ENCODE measurements at places on chromosomes 11 and 22.
A peak's percentile ranks its signal among the peaks of the same experiment; 100 is the strongest.

- DNase-seq, result no peak
These were observed 88.4 kb downstream of the SLC1A2 start for GRCh38 chr11:35330931-35331330.

DNA sequence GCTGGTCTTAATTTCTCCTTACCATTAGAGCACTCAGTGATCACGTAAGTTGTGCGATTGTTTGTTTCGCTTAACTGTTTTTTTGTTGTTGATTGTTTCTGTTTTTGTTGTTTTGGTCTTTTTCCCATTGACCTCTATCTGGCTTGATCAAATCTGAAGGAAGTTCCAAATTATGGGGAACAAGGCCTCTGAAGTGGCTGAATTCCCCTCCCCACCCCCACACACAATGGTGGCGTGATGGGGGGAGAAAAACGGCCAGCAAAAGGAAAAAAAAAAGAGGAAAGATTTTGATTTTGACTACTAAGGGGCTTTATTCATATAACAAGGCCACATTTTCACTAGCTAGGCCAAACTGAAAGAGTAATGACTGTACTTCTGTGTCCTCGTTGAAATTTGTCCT, 53.6 kb downstream of the OSBPL5 start:
- no peak for DNase-seq

DNA sequence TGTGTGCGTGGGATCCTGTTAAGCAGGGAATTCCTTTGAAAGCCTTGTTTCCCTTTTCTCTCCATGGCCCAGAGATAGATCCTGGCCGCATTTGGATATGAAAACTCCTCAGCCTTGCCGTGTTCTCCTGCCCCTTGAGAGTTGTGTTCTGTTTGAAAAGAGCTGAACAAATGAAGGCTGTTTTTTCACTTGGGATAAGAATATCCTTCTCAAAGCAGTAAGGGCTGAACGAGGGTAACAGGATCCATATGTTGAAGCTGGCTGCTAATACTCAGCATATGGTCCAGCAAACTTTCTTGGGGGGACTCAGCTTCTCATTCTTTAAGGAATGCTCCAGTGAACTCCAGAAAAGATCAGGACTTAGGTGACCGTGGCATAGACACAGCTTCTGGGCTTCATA, 114.5 kb upstream of the TTC12 start:
- DNase-seq, result no peak

DNA sequence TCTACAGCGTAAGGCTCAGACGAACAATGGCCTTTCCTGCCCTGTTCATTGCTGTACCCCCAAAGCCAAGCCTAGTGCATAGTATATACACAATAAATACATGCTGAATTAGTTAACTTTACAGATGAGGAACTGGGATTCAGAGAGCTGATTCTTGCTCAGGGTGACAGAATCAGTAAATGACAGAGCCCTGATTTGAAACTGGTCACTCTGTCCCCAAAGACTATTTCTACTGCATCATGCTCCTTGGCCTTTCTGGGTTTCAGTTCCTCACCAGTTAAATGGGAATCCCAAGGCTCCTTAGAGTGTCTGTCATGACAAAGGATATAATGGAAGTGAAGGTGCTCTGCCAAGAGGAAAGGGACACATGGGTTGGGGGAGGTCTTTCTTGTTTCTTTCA, 50.5 kb upstream of the TSKU start:
- no peak for DNase-seq

DNA sequence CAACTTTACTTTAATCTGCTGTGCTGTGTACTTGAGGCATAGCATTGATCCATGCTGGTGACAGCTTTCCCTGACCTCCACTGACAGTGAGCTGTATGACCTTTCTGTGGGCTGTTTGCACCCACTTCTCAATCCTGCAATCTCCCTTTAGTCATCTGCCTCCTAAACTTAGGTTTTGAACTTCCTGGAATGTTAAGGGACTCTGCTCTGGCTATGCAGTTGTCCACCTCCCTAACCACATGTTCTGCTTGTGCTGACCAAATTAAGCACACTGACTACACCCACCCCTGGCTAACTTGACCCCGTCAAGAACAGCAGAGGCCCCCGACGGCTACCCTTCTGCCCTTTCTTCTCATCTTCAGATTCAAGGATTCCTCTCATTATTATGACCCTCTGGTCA, 89.1 kb upstream of the NTM start:
- DNase-seq, result no peak

DNA sequence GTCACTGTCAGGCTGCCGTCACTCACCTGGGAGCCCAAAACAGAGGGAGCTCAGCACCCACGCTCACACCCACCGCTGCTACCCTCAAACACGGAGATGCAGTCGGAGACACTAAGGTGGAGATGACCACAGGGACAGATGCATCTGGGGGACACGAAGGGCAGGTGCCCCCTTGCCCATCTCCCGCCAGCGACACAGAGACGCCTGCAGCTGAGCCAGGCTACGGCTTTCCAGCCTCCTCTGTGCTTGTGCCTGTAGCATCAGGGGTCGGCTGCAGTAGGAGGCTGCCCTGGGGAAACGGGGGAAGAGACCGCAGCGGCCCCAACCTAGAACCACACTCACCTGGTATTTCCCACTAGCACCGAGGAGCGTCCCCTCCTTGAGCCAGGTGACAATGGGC, 19.3 kb downstream of the IGSF9B start:
- no peak for DNase-seq

DNA sequence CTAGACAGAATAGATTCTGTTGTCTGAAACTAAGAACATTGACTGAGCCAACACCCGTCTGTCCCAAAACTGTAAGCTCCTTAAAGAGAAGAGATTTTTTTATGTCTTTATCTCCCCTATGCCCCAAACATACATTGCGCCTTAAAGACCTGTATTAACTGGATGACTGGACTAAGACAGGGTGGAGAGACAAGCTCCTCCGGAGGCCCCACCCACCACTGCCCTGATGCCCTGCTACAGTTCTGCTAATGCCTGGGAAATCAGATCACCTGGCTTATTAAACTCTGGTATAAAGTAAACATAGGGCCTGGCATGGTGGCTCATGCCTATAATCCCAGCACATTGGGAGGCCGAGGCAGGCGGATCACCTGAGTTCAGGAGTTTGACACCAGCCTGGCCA, 203.7 kb downstream of the TENM4 start:
- DNase-seq, result no peak

DNA sequence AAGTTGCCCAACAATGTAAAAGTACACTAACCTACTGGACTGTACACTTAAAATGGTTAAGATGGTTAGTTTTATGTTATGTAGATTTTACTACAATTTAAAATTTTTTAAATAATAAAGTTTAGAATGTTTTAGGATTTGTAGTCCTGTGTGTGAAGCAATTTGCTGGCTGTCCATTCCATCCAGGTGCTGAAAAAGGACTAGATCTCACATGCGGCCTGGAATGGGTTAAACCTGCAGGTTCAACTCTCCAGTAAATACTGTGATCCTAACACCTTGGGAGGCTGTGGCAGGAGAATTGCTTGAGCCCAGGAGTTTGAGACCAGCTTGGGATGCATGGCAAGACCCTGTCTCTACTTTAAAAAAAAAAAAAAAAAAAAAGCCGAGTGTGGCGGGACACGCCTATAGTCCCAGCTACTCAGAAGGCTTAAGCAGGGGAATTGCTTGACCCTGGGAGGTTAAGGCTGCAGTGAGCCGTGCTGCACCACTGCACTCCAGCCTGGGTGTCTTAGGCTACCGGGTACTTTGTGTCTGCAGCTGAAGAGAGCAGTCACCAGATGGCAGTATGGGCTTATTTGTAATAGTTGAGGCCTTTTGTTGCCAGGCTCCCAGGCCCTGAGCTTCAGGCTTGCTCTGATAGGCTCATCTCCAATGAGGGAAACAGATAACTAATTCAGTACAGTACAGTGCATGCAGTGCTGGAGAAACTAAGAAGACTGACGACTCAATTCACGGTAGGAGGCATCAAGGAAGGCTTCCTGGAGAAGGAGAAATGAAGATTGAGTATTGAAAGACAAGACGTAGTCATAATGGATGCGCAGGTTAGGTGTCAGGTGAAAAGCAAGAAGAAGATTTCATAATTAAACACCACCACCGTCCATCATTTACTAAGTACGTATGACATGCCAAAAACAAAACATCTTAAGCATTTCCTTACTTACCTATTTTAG, 64.7 kb upstream of the ASPHD2 start:
- DNase-seq, result peak; percentile 10

All from NCI-H1436 treated with DMSO at 0.1 percent for 48 hours (cell line).